GM23338 (cell line): ENCODE measurements at places on chromosomes 13 and 19.

DNA sequence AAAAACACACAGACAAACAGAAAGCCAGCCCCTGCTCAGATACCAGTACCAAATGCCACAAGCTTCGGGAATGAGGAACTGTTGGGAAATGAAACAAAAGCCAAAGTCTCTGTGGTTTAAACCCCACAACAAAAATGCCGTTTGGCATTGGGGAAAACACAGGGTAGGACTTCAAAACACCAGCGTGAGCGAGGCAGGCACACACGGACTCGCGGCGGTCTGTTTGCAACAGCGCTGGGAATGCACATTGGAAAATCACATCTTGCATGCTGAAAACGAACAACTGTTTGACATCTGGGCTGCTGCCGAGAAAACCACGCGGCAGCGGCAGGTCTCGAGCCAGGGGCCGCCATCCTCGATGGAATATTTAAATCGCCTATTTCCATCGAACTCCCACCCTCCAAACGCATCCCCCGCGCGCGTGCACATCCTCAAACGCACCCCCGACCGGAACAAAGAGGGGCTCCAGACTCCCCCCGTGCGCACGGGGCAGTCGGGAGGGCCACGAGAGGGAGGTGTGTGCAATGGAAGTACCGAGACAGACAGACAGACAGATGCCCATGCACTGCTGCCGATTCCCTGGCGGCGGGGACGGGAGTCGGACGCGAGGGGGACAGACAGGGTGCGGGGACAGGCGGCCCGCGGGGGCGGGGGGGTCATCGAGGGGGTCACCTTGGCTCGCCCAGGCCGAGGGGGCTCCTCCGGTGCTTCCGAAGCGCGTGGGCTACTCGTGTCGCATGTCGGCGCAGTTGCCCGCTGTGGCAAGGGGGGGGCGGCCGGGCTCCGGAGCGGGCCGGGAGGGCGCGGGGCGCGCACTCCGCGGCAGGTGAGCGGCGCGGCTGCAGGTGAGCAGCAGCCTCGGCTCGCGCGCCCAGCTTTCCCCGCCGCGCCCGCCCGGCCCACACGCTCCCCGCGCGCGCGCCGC lies at the start of gene GPR12:
TSS of gene GPR12 (minus strand) at position 880 of the 925 bp plus-strand sequence. CDS start 959 bp downstream, outside the sequence.
- DNase-seq: peak; percentile 33

DNA sequence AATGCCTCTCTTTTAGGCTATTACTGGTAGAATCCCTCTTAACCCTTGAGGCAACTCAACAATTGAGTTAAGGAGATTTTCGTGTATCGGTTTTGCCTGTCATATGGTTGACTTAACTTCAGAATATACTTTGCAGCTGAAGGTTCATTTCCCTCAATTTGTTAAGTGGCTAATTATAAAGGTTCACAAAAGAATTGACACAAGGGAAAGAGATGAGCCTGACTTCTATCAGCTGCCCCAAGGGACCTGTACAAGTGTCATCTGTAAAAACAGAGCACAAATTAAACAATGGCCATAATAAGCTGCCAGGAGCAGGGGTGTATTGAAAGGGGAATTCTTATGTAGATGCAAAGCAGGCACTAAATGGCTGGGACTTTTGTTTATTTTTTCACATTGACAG lies 334.8 kb upstream of the OBI1 start:
- peak; percentile 19 for DNase-seq

- DNase-seq: peak; percentile 97
These were observed 5.3 kb downstream of the PRR36 start for GRCh38 chr19:7868671-7869452.

DNA sequence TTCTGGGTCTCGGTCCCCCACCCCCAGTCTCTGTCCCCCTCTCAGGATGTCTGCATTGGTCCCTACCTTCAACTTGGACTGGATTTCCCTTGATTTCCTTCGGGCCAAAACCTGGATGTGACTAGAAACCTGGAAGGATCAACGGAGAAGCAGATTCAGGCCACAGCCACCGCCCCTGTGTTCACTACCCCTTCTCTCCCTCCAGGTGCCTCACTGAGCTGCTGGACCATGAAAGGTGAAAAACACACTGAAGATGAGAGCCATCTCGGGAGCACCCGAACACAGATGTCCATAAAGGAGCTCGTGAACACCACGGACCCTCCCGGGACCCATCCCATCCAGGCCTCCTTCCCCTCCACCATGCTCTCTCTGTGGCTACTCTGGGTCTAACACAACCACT lies 5.0 kb downstream of the TEAD2 start:
- DNase-seq: no peak

DNA sequence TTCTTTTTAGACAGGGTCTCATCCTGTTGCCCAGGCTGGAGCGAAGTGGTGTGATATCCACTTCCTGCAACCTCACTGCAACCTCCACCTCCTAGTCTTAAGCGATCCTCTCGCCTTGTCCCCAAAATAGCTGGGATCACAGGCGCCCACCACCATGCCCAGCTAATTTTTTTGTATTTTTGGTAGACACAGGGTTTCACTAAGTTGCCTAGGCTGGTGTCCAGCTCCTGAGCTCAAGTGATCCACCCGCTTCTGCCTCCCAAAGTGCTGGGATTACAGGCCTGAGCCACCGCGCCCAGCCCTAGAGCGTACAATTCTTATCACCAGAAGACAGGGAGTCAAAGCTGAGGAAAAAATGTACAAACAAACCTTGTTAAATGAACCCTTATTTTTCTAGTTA lies 4.5 kb upstream of the ELOF1 start:
- DNase-seq: no peak

- DNase-seq: no peak
These were observed 55.4 kb downstream of the LRRC63 start for GRCh38 chr13:46267166-46267565.

- no peak for DNase-seq
These were observed 659.2 kb downstream of the UQCRFS1 start for GRCh38 chr19:28553764-28554163.

DNA sequence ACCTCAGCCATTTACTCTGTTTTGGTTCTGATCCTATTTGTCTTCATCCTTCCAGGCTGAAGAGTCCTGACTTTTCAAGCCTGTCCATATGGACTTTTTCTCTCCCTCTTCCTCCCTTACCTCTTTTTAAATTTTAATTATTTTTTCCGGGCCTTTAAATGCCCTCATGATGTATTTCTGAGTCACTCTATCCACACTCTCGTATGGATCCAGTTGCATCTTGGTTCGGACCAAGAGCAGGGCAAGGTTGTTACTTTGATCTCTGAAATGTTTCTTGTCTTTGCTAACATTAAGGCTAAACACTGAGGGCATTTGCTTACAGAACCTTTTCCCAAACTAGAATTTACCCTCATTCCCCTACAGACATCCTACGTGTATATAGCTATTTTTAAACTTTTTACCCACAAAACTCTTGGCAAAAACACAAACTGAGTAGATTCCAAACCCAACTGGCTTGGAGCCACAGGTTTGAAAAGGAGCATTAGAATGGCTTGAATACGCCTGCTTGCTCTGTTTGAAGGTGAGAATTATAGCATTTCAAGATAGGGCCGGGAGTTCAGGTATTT lies 47.4 kb upstream of the SERPINE3 start:
- DNase-seq: no peak

GRCh38 chr13:50613356-50613831 lies 230.1 kb downstream of the DLEU7 start:
- no peak for DNase-seq

DNA sequence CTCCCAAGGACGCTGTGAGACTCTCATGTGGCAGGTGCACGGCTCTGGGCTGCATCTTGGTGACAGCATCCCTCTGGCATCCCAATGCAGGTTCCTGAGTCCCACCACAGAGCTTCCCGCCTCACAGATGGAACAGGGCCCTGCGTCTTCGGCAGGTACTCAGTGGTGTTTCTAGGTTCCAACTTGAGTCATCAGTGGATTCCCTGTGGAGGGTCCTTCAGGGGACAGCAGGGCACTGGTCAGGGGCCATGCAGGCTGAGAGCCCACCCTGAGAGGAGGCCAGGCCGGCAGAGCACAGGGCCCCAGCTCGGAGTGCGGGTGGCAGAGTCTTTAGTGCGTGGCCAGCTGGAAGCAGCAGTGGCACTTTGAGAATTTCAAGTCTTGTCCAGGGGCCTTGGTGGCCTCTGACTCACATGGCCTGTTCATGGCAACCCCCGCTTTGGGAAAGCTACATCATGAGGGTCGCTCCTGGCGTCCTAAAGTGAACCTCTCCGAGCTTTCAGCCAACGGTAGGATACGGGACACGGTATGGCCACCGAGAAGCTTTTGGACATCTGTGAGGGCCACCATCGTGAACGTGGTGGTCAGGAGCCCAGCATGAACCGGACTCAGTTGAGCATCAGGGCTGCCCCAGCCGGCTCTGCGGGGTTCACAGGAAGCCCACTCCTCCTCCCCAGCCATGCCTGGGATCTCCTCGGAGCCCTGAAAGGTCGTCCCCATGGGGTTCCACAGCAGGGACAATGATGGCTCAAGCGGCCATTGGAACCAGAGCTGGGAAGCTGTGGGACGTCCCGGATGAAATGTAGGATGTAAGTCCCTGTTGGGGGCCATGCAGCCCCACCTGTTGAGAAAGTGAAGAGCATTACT lies 72.0 kb upstream of the MCF2L start:
- no peak for DNase-seq

DNA sequence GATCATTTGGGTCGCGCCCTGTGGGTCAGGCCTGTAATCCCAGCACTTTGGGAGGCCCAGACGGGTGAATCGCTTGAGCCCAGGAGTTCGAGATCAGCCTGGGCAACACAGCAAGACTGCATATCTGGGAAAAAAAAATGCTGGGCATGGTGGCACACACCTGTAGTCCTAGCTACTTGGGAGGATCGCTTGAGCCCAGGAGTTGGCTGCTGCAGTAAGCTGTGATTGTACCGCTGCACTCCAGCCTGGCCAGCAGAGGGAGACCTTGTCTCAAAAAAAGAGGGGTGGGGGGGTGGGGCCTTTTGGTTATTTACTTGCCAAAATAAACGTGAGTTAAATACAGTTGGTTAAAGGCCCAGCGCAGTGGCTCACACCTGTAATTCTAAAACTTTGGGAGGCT lies 9.8 kb upstream of the ZNF544 start:
- peak; percentile 72 for DNase-seq

- peak; percentile 79 for DNase-seq
These were observed at the start of gene NOTCH3 for GRCh38 chr19:15200553-15201364. Gene NOTCH3 (minus strand): TSS chr19:15200995. CDS start chr19:15200905, 90 bp downstream.

DNA sequence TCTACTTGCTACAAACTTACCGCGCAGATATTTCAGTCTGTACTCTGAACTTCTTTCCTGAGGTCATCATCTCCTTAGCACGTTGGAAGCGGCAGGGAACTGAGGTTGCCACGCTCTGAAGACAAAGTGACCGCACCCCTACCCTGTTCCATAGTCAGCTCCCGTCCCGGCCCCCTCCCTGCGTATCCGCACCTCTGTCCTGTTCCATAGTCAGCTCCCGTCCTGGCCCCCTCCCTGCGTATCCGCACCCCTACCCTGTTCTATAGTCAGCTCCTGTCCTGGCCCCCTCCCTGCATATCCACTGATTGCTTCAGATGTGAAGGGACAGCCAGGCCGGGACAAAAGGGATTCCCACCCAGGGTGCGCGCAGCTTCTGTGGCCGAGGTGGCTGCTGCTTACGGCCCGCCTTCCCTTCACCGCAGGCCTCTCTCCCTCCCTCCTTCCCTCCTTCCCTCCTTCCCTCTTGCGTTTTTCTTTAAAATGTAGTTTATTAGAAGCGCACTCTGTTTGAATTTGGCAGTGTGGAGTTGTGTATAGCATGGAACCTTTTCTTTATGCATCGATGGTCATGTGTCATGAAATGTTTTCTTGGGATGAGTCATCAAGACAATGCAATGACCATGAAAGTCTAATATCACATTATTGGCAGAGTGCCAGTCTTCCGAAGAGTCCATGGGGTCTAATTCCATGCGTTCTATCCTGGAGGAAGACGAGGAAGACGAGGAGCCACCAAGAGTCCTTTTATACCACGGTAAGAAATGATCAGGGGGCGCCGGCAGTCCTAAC lies 21.9 kb upstream of the NDUFS7 start:
- no peak for DNase-seq
